ENCODE measurements at places on chromosomes 1 and 21.

- DNase-seq: no peak
These were observed 484.3 kb downstream of the LMO4 start for GRCh38 chr1:87812871-87813577.

GRCh38 chr1:46615735-46616134 is 876 bp downstream of the MOB3C start:
- no peak for DNase-seq

GRCh38 chr21:26116456-26117011 is 54.0 kb downstream of the APP start:
- DNase-seq: peak; percentile 47

- no peak for DNase-seq
These were observed 413.8 kb upstream of the NFIA start for GRCh38 chr1:60668585-60668984.

All from fibroblast of the conjunctiva (primary cell).